Activated CD8-positive, alpha-beta memory T cell treated with anti-CD3 and anti-CD28 coated beads, Interleukin-2, amount 50 U/mL, for 48 hours (primary cell): ENCODE measurements at places on chromosomes 11 and 22.

DNA sequence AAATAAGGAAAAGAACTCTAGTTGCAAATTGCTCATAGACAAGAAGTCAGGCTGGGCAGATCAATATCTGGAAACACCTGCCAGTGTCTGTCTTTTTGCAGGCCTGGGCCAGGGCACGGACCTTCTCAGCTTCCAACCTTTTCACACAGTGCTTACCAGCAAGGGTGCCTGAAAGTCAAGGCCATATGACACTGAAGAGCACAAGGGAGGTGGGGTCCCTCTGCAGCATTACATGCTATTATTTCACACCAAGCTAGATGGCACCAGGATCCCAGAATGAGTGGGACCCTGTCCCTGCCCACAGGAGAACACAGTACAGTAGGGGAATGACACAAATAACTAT lies 5.9 kb upstream of the PEX26 start:
- DNase-seq = no peak

DNA sequence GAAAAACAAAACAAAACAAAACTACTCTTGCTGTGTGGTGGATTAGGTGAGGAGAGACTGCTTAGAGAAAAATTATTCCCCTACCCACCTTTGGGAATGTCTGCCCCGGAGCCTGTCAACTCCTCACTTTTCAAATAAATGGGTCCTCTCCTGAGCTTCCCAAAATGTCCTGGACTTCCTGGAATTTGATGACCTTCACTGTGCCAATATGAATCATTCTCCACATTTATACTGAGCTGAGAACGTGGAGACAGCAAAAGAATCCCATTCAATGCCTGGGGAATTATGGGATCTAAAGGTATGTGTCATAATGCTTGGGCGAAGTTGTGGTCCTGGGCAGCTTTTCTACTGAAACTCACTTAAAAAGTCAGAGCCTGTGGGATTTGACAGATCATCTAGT lies 136.8 kb downstream of the KIF18A start:
- no peak for DNase-seq

DNA sequence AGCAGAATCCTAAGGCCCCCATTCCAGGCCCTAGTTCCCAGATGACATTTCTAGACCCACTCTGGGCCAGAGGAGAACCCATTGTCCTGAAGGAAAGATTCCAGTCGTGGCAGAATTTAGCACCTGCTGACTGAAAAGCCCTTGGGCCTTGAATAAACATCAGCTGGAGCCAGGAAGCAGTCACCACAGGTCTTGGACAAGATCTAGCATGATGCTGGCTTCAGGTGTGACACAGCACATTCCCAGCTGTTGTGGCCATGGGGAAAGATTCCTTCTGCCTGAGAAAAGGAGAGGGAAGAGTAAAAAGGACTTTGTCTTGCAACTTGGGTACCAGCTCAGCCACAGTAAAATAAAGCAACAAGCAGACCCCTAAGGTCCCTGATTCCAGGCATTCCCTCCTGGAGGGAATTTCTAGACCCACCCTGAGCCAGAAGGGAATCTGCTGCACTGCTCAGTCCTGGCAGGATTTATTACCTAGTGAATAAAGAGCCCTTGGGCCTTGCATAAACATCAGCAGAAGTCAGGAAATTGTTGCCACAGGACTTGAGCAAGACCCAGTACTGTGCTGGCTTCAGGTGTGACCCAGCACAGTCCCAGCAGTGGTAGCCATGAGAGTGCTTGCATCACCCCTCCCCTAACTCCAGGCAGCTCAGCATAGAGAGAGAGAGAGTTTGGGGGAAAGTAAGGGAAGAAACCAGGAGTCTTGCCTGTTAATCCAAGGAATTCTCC lies 42.5 kb upstream of the PAMR1 start:
- no peak for DNase-seq

DNA sequence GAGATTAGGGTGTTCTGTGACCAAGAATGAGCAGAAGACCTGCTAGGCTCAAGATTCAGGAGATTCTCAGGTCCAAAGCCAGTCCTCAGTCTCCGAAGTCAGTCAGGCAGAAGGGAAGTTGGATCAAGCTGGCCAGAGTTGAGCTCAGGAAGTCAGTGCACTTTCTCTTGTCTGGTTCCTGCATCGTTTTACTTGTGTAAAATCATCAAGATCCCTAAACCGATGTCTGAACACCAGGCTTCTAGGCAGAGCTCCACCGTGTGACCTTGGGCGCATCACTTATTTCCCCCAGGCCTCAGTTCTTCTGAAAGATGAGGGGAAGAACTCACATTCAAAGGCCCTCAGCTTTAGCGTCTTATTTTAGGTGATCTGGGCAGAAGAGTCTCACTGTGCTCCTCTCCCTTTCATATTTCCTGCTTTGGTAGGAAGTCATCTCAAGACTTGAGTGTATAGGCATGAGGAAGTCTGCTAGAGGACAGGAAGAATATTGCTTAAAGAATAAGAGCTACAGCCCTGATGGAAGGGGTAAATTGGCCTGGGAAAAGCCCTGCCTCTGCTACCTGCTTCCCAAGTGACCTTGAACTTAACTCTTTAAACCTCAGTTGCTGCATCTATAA lies 20.2 kb downstream of the NF2 start:
- DNase-seq = no peak

GRCh38 chr11:105609341-105609781 lies 512 bp upstream of the GRIA4 start:
- DNase-seq = no peak
